ENCODE measurements at places on chromosomes 1 and 21.

DNA sequence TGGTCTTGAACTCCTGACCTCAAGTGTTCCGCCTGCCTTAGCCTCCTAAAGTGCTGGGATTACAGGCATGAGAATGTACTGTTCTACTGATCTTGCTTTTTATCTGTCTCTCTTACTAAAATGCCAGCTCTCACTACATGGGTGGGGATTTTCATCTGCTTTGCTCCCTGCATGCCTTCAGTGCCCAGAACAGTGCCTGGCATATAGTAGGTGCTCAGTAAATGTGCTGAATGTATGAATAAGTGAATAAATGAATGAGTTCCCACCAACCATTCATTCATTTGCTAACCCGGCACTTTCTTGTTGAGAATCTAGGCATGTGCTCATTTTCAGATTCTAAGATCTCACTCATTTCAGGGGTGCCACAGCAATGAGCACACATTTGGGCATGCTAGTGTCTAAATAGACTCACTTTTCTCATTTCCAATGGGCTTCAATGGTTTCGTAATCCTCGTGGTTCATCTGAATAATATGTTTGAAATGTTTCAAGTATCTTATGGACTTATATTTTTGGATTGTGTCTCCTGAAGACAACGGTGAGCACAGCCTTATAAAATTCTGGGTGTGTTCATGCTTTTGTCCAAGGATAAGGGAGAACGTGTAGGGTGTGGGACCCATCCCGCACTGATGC is 7.6 kb downstream of the DHRS3 start:
- no peak for DNase-seq

GRCh38 chr1:63622849-63623566 is 29.8 kb downstream of the PGM1 start:
- DNase-seq: no peak

GRCh38 chr1:109906160-109906838 is 4.3 kb upstream of the CSF1 start:
- no peak for DNase-seq

DNA sequence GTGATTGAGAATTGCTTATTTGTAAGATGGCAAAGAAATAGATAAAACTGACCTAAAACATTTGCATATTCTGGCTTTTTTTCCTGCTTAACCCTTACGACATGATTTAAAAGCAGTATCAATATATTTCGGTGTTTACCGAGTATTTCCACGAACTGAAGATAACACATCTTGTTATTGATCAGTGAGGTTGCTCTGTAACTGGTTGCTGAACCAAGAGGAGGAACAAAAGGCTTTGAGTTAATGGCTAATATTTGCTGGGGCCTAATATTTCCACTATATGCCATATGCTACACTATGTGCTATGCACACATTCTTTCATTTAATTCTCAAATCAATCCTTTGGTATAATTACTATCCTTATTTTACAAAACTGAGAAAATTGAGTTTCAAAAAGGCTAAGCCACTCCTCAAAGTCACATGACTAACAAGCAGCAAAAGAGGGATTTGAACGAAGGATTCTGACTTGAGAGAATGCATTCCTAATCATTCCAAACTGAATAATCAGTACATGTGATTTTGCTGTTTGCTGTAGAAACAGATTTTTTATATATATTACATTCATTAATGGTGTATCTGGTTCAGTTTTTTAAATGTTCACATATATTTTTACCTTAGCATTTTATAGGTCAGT is 346.0 kb downstream of the USP25 start:
- no peak for DNase-seq
